ENCODE measurements at places on chromosomes 3 and 15. TPM values are rescaled to one million over a fixed set of nuclear protein-coding genes. Genes with fewer than 3 reads are reported as not detected.

Gene C3orf20
- total RNA-seq: 0.09 TPM

DNA sequence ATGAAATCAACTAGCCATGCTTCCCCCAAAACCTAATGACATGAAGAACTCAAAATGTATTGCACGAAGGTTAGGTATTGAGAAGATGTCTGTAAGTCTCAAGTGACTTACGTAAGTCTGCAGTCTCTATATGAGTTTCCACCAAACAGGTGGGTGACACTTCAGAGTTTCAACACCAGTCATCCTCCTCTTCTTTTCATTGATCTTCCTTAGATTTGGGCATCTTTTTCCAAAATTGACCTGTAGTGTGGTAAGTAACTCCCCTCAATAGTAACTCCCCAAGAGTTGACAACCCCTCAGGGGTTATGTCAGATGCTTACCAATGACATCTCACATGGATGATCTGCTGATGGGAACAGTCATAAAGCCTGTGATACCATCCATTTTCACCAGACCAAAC is 46.1 kb downstream of the GPR176 start:
- no peaks in the 10 kb centered on the region for H3K27me3 ChIP-seq
- no peak overlapping the region for H3K4me3 ChIP-seq
- DNase-seq: no peak
- H3K27ac ChIP-seq: no peak overlapping the region

DNA sequence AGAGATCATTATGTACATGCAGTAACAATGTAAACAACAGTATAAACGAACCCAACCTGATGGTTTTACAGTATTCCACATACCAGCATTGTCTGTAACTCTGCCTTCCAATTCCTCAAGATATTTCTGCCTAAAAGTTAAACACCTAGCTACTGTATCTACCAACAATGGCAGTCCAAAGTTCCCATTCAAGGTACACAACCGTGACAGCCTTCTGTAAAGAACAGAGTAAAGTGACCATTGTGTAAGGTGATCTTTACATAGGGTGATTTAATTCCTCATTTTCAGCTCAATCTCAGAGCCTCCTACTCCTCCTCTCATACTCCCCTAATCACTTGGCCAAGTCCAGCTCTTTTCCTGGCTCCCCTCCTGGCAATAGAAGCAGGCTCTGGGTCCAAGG is 10.4 kb downstream of the SECISBP2L start:
- no peaks in the 10 kb centered on the region for H3K27me3 ChIP-seq
- peaks cover 11% of the 10 kb centered on the region for H3K4me1 ChIP-seq
- H3K27ac ChIP-seq: no peak overlapping the region
- no peak overlapping the region for H3K4me3 ChIP-seq

GRCh38 chr15:61169904-61170695 is 59.0 kb downstream of the RORA start:
- no peak overlapping the region for H3K4me3 ChIP-seq
- no peaks in the 10 kb centered on the region for H3K27me3 ChIP-seq
- DNase-seq: no peak
- H3K4me1 ChIP-seq: no peaks in the 10 kb centered on the region

GRCh38 chr15:68676926-68677325 is 98.1 kb downstream of the CORO2B start:
- H3K27ac ChIP-seq: no peak overlapping the region
- peaks cover 6% of the 10 kb centered on the region for H3K27me3 ChIP-seq
- no peak overlapping the region for H3K4me3 ChIP-seq
- no peak for DNase-seq
- peaks cover 8% of the 10 kb centered on the region for H3K4me1 ChIP-seq

Gene SLC15A2
- total RNA-seq: 5.4 TPM

DNA sequence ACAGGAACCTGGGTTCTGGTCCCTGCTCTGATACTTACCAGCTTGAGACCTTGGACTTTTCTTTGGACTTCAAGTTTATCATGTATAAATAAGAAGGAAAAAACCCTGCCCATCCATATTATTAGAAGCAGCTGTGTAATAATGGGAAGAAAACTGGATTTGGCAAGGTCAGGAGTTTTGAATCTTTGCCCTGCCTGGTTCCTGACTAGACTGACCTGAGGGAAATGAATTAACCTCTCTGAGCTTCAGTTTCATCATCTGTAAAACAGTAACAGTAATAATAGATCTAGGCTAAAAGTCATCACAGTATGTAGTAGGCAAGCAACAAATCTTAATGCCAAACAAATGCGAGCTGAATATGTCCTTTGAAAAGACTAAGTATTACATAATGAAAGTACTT is 68.8 kb downstream of the FSIP1 start:
- peaks cover 5% of the 10 kb centered on the region for H3K36me3 ChIP-seq
- no peak overlapping the region for H3K27ac ChIP-seq
- H3K27me3 ChIP-seq: no peaks in the 10 kb centered on the region
- H3K4me1 ChIP-seq: peaks cover 3% of the 10 kb centered on the region

Gene ACTL6A
- 45.2 TPM for total RNA-seq

Gene CCDC54
- total RNA-seq: not detected

DNA sequence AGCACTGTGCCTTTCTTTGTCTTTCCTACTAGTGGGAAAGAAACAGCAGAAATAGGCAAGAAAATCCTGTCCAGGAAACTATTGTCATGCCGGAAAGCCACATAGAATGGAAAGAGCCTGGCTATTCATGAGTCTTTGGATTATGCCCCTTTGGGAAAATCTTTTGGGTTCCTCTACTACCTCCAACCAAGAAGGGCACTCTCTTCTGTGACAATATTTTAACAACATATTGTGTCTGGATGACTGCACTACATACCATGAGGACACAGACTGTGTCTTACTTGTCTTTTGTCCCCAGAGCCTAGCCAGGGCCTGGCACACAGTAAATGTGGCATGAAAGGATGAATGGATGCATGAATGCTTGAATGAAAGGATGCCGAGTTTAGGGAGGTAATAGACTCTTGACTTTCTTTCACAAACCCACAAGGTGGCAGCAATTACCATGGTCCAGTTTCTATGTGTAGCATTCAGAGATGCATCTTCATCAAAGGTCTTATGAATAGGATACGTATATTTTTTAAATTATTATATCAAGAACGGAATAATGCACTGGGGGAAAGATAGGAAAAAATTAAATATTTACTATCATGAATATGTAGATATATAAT is 30.3 kb downstream of the ARL14 start:
- no peak overlapping the region for H3K27ac ChIP-seq
- no peaks in the 10 kb centered on the region for H3K36me3 ChIP-seq
- peaks cover 9% of the 10 kb centered on the region for H3K4me1 ChIP-seq
- DNase-seq: no peak

GRCh38 chr3:51777985-51778384 is 1.1 kb downstream of the IQCF6 start:
- H3K27me3 ChIP-seq: peaks cover 30% of the 10 kb centered on the region
- H3K27ac ChIP-seq: no peak overlapping the region
- H3K4me1 ChIP-seq: no peaks in the 10 kb centered on the region
- no peaks in the 10 kb centered on the region for H3K36me3 ChIP-seq

DNA sequence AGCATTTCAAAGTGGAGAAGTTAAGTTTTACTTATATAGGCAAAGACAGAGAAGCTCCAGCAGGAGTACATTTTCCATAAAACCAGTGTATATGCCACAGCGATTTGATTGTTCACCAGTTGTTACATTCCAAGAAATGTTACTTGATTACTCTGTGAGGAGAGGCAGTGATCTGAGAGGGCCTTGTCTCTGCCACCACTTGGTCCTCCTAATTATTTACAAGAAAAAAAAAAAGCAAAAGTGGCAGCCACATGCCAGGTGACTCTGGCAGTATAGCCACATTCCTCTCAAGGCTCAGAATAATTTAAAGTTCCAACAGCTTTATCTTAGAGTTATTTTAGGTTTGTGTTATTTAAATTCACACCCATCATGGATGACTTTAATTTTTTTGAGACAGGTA is 1077.8 kb downstream of the ZPLD1 start:
- DNase-seq: no peak
- H3K4me1 ChIP-seq: peaks cover 13% of the 10 kb centered on the region
- no peak overlapping the region for H3K27ac ChIP-seq
- no peak overlapping the region for H3K4me3 ChIP-seq

Gene MKRN3
- 0.22 TPM for total RNA-seq

DNA sequence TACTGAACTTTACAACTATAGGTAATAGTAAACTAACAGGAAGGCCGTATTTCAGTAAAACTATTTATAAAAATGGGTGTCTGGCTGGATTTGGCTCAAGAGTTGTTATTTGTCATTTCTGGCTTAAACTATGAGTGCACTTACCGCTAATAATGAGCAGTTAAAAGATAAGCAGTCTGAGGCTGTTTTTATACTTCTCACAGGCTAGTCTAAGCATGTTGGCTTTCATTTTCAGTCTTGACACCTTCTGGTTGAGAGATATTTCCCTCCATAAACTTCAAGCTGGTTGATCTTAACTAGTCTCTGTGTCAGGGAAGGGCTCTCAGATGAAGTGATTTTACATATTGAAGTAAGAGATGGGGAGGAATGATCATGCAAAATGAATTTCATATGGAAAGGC is 96.1 kb downstream of the RSRC1 start:
- H3K4me1 ChIP-seq: peaks cover 3% of the 10 kb centered on the region
- H3K27ac ChIP-seq: no peak overlapping the region
- no peaks in the 10 kb centered on the region for H3K27me3 ChIP-seq
- H3K36me3 ChIP-seq: peaks cover 15% of the 10 kb centered on the region

DNA sequence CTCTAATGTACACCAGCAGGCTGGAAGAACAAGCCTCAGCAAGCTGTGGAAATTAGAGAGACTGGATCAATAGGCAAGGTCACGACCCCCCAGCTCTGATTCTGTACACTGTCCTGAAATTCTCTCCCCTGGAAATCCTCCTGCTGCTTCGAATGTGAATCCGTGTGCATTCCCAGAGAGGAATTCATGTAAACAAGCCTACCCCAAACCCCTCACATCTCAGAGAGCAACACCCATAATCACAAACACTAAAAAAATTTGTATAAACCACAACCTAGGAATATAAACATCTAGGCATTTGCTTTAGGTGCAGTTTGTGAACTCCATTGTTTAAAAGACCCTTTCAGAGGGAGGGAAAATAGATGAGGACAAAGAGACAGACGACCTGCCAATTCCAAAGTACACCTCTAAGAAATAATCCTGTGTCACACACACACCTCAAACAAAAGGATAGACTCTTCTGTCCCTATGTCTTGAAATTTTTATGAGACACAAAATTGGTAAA is 325.2 kb downstream of the WDR72 start:
- no peaks in the 10 kb centered on the region for H3K36me3 ChIP-seq
- H3K27ac ChIP-seq: no peak overlapping the region
- no peak for DNase-seq
- H3K4me1 ChIP-seq: no peaks in the 10 kb centered on the region

GRCh38 chr3:169668072-169668956 is 4.8 kb upstream of the MECOM start:
- peaks cover 95% of the 10 kb centered on the region for H3K27me3 ChIP-seq
- H3K4me1 ChIP-seq: peaks cover 35% of the 10 kb centered on the region
- peak overlapping the region; percentile 68 for H3K27ac ChIP-seq
- DNase-seq: no peak
- H3K4me3 ChIP-seq: peak overlapping the region; percentile 75

Gene C3orf80
- not detected for total RNA-seq

Gene CPNE4
- not detected for total RNA-seq

GRCh38 chr3:152943645-152944044 is 108.7 kb downstream of the P2RY1 start:
- peaks cover 16% of the 10 kb centered on the region for H3K4me1 ChIP-seq
- H3K4me3 ChIP-seq: no peak overlapping the region
- no peaks in the 10 kb centered on the region for H3K36me3 ChIP-seq
- no peak for DNase-seq
- H3K27ac ChIP-seq: no peak overlapping the region

Gene DAG1
- 118 TPM for total RNA-seq

Gene C3orf22
- not detected for total RNA-seq

Gene ANAPC13
- 63.0 TPM for total RNA-seq

DNA sequence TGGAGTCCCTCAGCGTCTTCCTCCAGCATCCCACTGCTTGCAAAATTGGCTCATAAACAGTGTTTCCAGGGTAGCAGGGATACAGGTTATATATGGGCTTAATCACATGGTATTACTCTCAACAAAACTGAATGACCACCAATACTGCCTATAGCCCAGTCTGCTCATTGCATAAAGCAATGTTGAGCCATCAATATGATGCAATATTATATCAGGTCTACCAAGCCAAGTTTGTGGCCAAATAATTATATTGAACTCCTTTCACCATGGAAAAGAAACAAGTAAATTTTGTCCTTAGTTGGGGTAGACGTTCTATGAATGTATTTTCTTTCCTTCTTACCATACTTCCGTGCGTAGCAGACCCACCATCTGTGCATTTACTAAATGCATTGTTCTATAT is 652.3 kb downstream of the ROBO1 start:
- H3K36me3 ChIP-seq: no peaks in the 10 kb centered on the region
- H3K27me3 ChIP-seq: no peaks in the 10 kb centered on the region
- peaks cover 2% of the 10 kb centered on the region for H3K4me1 ChIP-seq
- no peak overlapping the region for H3K4me3 ChIP-seq
- H3K27ac ChIP-seq: no peak overlapping the region

- DNase-seq: no peak
- H3K4me1 ChIP-seq: peaks cover 30% of the 10 kb centered on the region
- H3K36me3 ChIP-seq: no peaks in the 10 kb centered on the region
- no peak overlapping the region for H3K27ac ChIP-seq
Measured at GRCh38 chr15:58522391-58522790, 90.6 kb downstream of the LIPC start.

DNA sequence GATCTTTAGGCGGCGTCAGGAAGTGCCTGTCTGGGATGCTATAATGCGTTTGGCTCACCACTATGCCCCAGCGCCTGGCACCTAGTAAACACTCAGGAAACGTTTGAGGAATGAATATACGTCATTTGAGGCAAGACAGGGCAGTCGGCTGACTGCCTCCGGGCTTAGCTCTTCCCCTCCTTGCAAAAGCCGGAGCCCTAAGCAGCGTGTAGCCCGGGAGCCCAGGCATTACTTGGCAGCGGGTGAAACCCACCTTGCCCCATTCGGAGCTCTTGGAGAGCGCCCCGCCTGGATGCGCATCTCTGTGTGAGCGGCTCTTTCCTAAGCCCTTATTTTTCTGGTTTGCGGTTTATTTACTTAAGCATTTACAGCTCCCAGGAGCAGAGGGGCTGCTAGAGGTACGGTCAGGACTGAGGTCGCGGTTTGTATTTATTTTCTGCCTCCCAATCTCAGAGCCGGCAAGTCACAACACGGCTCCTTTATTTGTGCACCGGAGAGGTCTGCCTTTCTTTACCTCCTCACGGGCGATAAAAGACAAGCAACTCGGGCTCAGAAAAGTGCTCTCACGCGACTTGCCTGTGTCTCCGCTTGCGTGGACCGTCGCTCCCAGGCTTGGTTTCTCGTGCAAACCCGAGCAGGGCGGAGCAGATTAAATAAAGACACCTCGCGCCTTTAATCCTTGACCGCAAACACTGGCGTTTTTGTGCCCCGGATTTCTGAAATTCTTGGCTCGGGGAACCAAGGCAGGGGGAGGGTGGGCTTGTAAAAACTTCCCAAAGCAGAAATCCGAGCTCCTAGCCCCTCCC is 737 bp upstream of the ITPR1 start:
- H3K27me3 ChIP-seq: peaks cover 50% of the 10 kb centered on the region
- H3K4me1 ChIP-seq: peaks cover 33% of the 10 kb centered on the region
- DNase-seq: no peak
- no peaks in the 10 kb centered on the region for H3K36me3 ChIP-seq
- H3K27ac ChIP-seq: peak overlapping the region; percentile 95

Gene USP3
- 65.7 TPM for total RNA-seq

All from mesothelial cell of epicardium (in vitro differentiated cells).